Upper lobe of left lung (tissue), 6 donors: ENCODE measurements at places on chromosomes 3 and 15.

- no peak for DNase-seq
Observed at GRCh38 chr3:178304758-178305467, 231.3 kb upstream of the KCNMB2 start.

- DNase-seq: no peak
Observed at GRCh38 chr3:43885908-43886618, 195.3 kb downstream of the ABHD5 start.

DNA sequence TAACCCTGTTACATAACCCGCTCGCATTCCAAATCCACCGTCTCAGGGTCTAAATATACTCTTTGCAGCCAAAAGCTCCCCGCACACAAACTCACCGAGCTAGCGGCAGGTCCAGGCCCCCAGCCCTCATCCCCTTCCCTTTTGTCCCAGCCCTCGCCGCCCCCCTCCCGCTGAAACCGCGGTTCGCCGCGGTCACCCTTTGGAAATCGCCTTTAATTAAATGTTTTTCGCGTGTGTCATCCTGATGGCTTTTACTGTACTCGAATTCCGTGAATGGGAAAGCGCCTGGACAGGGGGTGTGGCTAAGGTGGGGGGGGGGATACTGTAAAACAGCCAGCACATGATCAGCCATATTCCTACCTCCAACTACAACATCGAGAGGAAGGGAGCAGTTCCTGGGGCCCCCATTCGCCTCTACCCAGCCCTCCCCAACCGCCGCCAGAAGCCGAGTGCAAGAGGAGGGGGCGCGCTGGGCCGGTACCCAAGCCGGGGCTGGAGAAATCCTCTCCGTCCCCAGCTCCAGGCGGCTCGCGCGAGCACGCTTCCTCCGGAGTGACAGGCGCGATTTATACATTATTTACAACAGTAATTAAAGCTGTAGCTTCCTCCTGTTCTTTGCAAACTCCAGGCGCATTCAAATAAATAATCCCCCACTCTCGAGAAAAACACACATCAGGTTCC, 1.7 kb downstream of the RORA start:
- DNase-seq: no peak

DNA sequence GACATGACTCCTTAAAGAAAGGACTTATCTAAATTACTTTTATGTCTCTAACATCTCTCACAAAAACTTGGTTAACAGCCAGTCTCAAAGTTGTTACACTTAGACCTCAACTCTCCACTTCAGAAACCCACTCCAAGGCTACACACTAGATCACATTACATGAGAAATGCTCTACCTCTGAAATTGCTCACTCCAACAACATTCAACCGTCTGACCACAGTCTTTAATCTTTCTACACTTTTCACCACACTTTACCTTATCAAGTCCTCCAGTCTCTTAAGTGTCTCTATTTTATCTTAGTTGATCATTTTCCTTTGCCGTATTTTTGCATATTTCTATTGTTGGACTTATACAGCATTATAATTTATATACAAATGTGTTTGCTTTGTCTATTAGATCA, 5.8 kb downstream of the SLC12A6 start:
- DNase-seq: no peak

DNA sequence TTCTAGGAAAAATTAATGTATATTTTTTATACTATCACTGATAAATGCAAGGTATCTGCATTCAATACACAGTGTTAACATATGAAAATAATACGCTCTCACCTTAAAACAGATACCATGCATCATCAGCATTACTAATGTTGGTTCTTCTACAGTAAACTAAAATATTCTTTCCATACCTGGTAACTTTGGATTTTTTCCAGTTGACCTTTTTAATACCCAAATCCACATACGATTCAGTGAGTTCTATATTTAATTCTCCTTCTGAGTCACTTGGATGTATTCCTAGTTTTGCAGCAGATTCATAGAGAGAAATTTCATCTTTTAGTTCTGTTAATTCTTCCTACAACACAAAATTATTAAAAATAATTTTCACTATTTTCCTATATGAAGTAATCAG, 29.9 kb downstream of the CEP152 start:
- no peak for DNase-seq

GRCh38 chr3:32045091-32045915, 61.1 kb upstream of the GPD1L start:
- no peak for DNase-seq

GRCh38 chr3:36201546-36201945, 178.8 kb upstream of the STAC start:
- DNase-seq: no peak

GRCh38 chr3:118760585-118761290, 273.9 kb downstream of the IGSF11 start:
- DNase-seq: no peak

DNA sequence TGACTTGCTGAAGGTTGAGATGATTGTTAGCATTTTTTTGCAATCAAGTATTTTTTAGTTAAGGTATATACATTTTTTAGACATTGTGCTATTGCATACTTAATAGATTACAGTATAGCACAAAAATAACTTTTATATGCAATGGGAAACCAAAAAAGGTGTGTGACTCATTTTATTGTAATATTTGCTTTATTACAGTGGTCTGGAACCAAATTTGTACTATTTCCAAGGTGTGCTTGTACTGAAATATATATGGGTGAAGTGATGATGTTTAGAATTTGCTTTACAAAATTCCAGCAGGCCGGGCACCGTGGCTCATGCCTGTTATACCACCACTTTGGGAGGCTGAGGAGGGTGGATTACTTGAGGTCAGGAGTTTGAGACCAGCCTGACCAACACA, 29.1 kb upstream of the TBC1D23 start:
- no peak for DNase-seq

GRCh38 chr15:69070396-69070795, 55.9 kb downstream of the NOX5 start:
- no peak for DNase-seq

GRCh38 chr3:35970793-35971192, 331.5 kb downstream of the ARPP21 start:
- DNase-seq: no peak

DNA sequence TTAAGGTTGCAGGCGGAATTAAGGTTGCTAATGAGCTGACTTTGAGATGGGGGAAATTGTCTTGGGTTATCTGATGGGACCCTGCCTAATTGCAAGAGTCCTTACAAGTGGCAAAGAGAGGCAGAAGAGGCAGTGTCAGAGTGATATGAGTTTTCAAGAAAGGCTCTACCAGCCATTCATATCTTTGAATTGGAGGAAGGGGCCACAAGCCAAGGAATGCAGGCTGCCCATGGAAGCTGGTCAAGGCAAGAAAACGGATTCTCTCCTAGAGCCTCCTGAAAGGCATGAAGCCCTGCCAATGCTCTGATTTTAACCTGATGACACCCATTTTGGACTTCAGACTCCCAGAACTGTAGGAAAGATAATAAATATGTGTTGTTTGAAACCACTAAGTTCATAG, 20.6 kb upstream of the SMAD6 start:
- DNase-seq: no peak

- peak; percentile 93 for DNase-seq
Observed at GRCh38 chr15:78000091-78000926, 77.2 kb downstream of the TBC1D2B start.

- peak; percentile 89 for DNase-seq
Observed at GRCh38 chr3:169886671-169887070, 16.9 kb upstream of the LRRC31 start.

GRCh38 chr3:35894735-35895134, 255.4 kb downstream of the ARPP21 start:
- no peak for DNase-seq

DNA sequence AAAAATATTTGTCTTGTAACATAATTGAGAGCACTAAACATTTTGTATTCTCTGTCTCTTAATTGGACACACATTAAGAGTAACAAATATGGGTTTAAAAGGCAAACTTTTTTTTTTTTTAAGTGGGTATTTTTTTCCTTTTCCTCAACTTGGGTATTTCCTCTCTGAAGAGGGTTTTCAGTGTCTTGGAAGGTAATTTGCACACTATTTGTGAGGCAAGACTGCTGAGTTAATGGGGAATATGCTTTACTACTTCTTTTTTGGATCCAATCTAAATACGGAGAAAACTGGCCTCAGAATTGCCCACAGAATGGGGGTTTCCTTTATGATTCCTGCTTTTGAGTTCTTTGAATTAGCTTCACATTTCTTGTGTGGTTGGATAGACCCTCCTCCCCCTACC, 105.2 kb downstream of the FNDC3B start:
- no peak for DNase-seq

GRCh38 chr15:38004218-38004861, 69.9 kb downstream of the TMCO5A start:
- DNase-seq: no peak

GRCh38 chr3:154969366-154969765, 110.8 kb upstream of the MME start:
- DNase-seq: no peak
